Urothelium cell line (cell line): ENCODE measurements at places on chromosomes 12 and 14.
A peak's percentile ranks its signal among the peaks of the same experiment; 100 is the strongest.

DNA sequence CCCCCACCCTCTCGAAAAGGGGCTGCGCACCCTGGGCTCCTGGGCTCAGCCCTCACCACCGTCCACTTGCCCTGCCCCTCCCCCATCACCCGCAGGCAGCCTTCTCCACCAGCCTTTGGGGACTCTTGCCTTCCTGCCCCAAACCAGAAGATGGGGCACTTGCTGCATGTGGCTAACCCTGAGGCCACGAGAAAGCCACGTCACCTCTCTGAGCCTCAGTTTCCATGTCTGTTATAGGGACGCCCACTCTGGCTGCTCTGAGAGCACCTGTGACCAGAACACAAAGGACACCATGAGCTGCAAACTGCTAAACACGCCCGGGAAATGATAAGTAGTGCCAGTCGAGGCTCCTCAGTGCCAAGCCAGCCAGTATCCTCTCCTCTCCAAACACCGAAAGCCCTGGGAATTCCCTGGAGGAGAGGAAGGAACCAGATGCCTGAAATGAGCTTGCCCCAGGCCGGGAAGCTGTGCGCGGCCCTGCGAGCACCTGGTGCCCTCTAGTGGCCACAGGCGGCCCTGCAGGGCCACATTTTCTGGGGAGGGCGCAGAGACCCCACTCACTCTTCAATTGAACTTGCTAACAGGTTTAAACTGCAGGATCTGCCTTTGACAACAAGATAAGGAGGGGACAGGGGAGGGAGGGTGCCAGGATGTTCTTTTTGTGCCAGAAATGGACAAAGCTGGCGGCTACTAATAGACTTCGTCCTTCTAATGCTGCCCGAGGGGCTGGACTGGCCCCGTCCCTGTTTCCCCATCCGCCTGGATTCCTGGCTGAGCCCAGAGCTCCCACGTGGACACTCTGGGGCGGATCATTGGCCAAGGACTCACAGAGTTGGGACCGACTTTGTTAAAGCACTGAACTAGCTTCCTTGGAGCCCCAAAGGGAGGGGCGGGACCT lies 10.2 kb upstream of the SERPINA9 start:
- DNase-seq: peak; percentile 71

GRCh38 chr14:101215927-101216326 lies 312.4 kb upstream of the RTL1 start:
- no peak for DNase-seq

DNA sequence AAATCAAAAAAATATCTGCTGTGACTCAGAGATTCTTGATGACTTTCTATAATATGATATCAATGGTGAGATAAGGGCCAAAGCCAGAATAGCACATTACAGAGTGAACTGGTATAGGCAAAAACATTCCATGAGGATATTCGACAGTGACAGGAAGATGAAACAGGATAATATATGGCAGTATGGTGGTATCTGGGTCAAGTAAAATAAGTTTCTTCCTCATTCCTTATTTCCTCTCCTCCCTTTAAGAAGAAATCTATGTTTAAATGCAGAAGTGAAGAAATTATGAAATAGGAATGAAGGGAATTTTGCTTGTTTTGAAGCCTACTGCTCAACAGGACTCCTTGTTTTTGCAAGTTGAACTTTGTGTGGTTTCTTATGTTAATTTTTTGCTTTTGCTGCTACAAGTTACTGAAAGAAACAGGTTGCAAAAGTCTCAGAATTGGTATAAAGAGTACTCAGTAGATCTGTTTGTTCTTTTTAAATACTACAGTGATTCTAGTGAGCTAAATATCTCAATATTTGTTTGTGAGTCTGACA lies 7.0 kb downstream of the ACSS3 start:
- DNase-seq: no peak

DNA sequence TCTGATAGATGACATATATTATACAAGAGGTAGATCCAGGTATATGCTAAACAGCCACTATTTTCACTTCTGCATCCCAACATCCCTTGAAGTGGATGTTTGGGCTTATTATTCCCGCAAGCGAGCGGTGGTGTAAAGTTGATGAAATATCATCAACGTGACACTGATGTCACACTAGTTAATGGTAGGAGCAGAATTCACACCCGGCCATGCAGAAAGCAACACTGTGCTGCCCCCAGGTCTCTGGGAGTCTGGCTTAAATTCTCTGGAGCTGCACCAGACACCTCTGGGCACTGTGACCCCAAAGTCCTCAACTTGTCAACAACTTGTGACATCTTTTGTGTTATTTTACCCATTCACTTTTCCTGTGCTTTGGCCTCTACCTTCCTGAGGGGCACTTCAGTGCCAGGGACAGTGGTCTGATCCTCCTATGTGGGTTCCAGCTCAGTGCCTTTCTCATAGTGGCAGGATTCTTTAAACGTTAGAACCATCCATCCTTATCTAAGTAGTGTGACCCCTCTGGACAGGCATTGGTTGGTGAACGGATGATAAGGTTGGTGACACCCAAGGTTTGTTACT lies 952 bp downstream of the DRAM1 start:
- DNase-seq: no peak

- no peak for DNase-seq
Observed at GRCh38 chr12:11771356-11771755, 121.9 kb downstream of the ETV6 start.

GRCh38 chr14:71415404-71415690 lies 508.1 kb downstream of the PCNX1 start:
- no peak for DNase-seq

GRCh38 chr12:81229759-81230158 lies 151.9 kb downstream of the ACSS3 start:
- DNase-seq: no peak

- DNase-seq: no peak
Observed at GRCh38 chr14:105499256-105500035, 8.4 kb downstream of the TEDC1 start.
